Upper lobe of left lung (tissue), 6 donors: ENCODE measurements at places on chromosomes 11 and 22. TPM values are rescaled to one million over a fixed set of nuclear protein-coding genes. Genes with fewer than 3 reads are reported as not detected.

The DLG2 gene
- 8.4 TPM for total RNA-seq

The OR8D4 gene
- not detected for total RNA-seq

The XKR3 gene
- not detected for total RNA-seq

DNA sequence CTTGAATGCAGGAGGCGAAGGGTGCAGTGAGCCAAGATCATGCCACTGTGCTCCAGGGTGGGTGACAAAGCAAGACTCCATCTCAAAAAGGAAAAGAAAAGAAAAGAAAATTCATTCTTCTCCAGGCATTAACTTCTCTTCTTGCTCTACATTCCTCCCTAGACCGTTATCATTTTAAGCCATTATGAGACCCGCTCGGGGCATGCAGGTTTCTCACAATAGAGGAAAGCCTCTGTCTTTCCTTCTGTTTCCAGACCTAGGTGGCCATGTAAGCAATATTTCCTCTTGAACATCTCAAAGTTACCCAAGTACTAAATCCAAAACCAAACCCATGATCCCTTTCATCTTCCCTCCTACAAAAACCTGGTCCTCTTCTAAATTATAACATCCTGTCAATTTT, 139.6 kb downstream of the RBFOX2 start:
- DNase-seq: no peak

- no peak for DNase-seq
Measured at GRCh38 chr22:25482868-25483639, 81.4 kb upstream of the GRK3 start.

DNA sequence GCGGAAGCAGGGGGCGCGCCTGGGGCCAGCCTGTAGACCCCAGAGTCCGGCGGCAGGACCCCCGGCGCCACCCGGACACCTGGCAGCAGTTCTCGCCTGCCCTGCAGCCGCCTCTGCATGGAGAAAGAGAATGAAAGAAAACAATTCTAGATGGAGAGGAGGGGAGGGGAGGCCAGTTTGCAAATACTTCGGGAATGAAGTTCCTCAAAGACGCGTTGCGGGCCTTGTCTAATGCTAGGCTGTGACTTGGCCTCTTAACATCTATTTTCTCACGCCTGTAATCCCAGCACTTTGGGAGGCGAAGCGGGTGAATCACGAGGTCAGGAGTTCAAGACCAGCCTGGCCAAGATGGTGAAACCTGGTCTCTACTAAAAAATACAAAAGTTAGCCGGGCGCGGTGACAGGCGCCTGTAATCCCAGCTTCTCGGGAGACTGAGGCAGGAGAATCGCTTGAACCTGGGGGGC, 2.1 kb upstream of the BARX2 start:
- DNase-seq: no peak

DNA sequence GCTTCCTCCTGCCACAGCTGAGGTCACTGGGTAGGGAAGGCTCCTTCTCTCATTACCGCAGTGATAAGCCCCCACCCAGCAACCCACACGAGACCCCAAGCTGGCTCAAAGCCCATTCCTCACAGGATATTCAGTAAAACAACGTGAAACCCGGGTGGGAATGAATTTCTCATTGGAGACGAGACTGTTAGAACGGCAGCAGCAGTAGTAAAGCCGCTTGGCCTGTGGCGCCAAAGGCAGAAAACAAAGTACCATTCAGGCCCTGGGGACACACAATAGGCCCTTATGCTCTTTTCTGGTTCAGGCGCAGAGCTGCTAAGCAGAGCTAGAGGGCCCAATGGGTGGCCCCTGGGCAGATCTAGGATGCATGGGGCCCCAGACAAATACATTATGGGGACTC, 45.3 kb downstream of the PC start:
- no peak for DNase-seq

GRCh38 chr11:117479372-117479771, 151.7 kb downstream of the CEP164 start:
- DNase-seq: no peak

- DNase-seq: peak; percentile 84
Measured at GRCh38 chr11:109421981-109422869, at the start of gene C11orf87. C11orf87 (plus strand) TSS chr11:109422190; CDS start chr11:109423634, 1,444 bp downstream.
